ENCODE measurements at places on chromosomes 3 and 15.

DNA sequence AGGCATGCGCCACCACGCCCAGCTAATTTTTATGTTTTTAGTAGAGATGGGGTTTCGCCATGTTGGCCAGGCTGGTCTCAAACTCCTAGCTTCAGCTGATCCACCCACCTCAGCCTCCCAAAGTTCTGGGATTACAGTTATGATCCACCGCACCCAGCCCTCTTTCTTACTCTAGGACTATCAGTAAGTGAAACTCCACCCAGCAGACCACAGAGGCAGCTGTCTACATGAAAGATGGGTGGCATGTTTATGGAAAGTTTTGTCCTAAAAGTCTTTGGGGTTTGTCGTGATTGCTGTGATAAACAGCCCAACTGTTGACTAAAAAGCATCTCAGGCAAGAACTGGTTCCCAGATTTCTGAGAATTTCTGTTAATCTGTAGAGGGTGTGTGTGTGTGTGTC is 10.9 kb downstream of the ARL6IP5 start:
- DNase-seq, result no peak

GRCh38 chr15:33320017-33320416 is 9.2 kb downstream of the RYR3 start:
- DNase-seq, result no peak

DNA sequence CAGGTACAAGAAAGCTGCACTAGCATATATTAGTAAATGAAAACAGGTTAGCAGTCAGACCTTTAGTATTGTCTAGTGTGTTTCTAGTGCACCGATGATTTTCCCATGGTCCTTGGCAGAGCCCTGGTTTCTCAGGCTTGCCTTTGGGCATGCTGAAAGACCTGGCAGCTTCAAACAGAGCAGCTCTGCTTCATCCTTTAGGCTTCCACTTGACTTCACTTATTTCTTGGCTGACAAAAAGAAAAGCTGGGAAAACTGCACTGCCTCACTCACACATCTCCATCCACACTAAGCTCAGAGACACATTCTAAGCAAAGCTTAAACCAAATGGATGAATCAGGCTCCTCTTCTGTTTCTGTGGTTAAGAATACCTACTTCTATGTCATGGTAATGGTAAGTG is 374.8 kb upstream of the PDZRN3 start:
- no peak for DNase-seq

- DNase-seq, result no peak
These were observed 125.1 kb upstream of the SLC25A36 start for GRCh38 chr3:140816372-140817195.

DNA sequence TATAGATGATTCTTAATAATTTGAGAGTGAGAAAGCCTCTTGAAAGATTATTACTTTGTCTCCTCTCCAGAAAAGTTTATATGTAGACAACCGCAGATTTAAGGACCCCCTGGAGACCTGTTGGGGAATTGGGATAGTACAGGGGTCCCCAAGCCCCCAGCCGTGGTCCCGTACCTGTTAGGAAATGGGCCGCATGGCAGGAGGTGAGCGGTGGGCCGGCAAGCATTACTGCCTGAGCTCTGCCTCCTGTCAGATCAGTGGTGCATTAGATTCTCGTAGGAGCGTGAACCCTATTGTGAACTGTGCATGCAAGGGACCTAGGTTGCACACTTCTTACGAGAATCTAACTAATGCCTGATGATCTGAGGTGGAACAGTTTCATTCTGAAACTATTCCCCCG is 78.3 kb downstream of the PFN2 start:
- DNase-seq, result no peak

DNA sequence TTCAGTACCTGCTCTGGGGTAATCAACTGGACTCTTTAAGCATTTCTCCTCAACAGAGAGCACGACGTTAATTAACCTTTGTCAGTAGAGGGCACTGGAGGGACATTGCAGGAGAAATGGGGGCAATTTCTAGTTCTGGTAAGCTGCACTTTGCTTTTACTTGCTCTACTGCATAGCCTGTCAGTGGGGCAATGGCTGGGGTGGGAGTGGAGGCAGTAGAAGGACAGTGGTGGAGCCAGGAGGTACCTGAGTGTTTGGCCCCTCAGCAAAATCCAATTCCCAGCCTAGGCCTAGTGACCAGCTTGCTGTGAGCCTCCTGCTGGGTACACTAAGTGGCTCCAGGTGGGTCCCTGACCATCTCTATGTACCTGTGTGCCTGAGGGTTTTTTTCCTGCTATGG is 18.3 kb upstream of the MED12L start:
- DNase-seq, result no peak

DNA sequence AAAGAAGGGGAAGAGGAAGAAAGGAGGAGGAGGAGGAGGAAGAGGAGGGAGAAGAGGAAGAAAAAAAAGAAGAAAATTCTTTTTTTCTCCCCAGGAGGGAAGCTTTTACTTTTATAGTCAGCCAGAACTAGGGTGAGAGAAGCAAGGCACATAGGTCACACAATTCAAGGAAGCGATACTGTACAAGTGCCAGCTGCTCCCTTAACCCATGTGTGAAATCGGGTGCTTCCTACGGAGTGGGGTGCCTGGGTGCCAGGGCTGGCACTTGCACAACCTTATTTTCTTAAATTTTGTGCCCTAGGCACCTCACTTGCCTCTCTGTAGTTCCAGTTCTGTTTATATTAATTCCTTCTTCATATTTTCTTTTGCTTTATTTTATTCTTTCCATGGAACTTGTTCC is 150.4 kb downstream of the LIPC start:
- DNase-seq, result no peak

DNA sequence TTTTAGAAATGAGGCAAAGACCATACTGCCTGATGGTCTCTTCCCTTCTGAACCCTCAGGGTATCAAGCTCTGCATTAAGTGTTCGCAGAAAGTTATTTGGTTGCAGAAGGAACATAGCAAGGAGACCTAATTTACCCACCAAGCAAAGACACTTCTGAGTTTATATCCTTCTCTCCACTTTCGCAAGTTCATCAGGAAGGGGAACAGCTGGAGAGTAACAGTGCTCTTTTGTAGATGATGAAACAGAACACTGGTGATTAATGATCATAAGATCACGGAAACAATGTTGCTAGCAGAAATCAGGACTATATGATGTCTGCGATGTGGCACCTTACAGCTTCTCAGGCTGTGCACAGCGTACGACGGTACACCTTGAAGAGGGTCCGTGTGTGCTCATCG is 62.1 kb downstream of the NCEH1 start:
- DNase-seq, result no peak

DNA sequence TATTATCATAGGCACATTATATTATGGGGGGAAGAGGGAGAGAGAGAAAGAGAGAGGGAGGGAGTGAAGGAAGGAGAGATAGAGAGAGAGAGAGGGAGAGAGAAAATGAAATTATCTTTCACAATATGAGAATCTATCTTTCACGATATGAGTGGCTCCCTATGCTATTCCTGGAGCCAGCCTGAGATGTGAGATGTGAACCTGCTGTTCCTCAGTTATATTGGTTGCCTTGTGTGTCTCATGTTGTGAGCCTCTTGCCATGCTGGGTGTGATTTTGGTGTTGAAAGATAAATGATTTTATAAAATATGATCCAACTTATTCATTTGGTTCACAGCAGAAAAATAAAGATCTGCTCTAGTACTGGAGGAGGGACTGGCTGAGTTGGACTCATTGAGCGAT is 148.7 kb downstream of the PPM1L start:
- DNase-seq, result no peak

DNA sequence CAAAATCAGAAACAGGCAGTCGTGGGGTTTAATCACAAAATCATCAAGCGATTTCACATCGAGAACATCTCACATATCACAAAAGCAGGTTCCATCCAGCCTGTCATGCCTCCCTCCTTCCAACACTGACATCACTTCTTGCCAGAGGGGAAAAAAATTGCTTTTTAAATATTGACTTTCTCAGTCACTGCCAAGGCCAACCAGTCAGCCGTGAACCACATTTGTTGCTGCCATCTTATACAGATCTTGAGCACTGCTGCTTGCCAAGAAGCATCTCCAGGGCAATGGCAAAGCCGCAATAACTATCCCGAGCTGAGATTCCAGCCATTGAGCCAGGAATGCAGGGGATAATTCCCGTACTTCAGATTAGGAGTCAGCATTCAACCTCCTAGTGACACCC is 174.6 kb downstream of the ANXA2 start:
- DNase-seq, result no peak

Data from non-pigmented ciliary epithelial cell (primary cell).